ENCODE measurements at places on chromosomes 1 and 21. TPM values are rescaled to one million over a fixed set of nuclear protein-coding genes. Genes with fewer than 3 reads are reported as not detected.

The RNF223 gene
- total RNA-seq = not detected

The SPRR2E gene
- total RNA-seq = not detected

The SPRR3 gene
- not detected for total RNA-seq

The LCE1C gene
- not detected for total RNA-seq

The VCAM1 gene
- total RNA-seq = 26.1 TPM

The SLC25A34 gene
- total RNA-seq = 1.6 TPM

The ARHGAP30 gene
- 4.2 TPM for total RNA-seq

The MUTYH gene
- 12.5 TPM for total RNA-seq

The GBP2 gene
- 1.6 TPM for total RNA-seq

The CDK18 gene
- 3.7 TPM for total RNA-seq

The GALNT2 gene
- 36.0 TPM for total RNA-seq

The PLA2G2D gene
- not detected for total RNA-seq

The GPR52 gene
- 3.1 TPM for total RNA-seq

The DMRTA2 gene
- under 0.01 TPM for total RNA-seq

The AIM2 gene
- 0.52 TPM for total RNA-seq

The MNDA gene
- total RNA-seq = 4.7 TPM

The LCK gene
- total RNA-seq = 2.1 TPM

The NMNAT2 gene
- 0.52 TPM for total RNA-seq

The KIRREL1 gene
- 23.5 TPM for total RNA-seq

The EVA1B gene
- 40.7 TPM for total RNA-seq

The AXDND1 gene
- total RNA-seq = under 0.01 TPM

The TUFT1 gene
- total RNA-seq = 6.8 TPM

The HNRNPCL1 gene
- not detected for total RNA-seq

The PGLYRP4 gene
- total RNA-seq = not detected

The TBX19 gene
- 1.0 TPM for total RNA-seq

The CR1L gene
- total RNA-seq = 2.6 TPM

The ZNHIT6 gene
- 9.4 TPM for total RNA-seq

The CBR3 gene
- 1.6 TPM for total RNA-seq

The F5 gene
- total RNA-seq = 1.0 TPM

The TMEM200B gene
- 6.8 TPM for total RNA-seq

The MAPKAPK2 gene
- 26.6 TPM for total RNA-seq

The NES gene
- total RNA-seq = 494 TPM

The PLPPR4 gene
- total RNA-seq = 7.3 TPM

Data from skeletal muscle tissue (tissue), 5 donors.